Hematopoietic multipotent progenitor cell treated with erythropoietin and hydrocortisone succinate and interleukin-3 and kit ligand, for 8 days (in vitro differentiated cells): ENCODE measurements at places on chromosomes 6 and 20.

DNA sequence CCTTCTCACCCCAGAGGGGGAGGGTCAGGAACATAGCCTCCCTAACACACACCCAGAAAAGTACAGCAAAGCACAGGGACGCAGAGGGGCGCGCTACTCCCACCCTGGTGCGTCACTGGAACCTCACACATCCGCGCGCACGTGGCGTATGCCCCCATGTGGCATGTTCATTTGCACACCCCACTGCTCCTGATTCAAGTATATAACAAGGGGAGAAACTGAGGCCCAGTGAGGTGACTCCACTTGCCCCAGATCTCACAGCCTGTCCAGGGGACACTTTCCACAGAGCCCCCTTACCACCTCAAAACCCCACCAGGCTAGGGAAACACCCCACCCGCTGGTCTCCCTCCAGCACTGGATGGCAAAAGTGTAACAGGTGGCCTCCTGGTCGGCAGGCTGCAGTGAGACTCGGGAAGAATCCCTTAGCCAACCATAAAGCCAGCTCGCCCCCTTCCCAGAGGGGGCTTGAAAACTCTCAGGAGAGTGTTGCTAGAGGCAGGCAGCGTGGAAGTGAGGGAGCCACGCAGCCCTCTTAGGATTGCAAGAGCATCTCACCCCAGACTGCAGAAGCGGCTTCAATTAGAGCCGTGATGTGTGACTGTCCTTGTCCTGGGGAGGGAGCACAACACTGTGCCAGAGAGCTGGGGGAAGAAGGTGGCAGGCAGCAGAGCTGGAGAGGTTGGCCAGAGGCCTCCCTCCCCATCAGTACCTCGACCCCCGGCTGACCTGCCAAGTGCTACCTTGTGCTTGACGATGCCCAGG lies at the start of gene GRM4:
TSS of gene GRM4 (minus strand) at position 67 of the 762 bp plus-strand sequence. CDS start 12,591 bp downstream, outside the sequence.
- no peak for DNase-seq

DNA sequence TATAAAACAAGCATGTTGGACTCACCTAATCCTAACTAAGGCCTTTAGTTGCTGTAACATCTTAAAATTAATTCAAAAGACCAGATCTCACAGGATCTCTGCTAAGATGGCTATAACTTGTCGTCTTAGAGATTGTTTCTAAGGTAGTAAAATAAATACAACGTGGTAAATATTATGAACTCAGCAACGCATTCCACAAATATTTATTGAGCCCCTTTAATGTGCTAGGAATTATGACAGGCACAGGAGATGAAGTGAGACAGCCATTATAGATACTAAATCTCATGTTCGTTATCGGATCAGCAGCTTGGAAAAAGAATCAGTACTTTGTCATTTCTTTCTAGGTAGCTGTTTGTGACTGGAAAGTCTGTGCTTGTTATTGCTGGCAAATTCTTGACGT lies 20.9 kb upstream of the MCM3 start:
- DNase-seq = no peak

DNA sequence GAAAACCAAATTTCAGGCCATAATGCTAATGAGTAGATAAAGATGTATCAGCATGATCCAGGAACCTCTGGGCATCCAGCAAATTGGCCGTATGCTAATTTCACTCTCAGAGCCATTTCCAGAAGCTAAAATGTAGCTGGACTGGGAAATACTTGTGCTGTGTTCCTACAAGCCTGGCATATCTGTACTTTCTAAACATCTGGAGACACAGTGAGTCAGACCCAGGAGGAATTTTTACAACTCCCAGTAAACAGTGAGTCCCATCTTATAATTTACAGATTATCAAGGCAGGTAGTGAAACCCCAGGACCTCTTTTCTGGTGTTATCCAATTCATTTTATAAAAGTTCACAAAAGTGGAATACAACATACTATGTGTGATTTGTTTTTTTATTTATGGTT lies 683.0 kb upstream of the ADGRB3 start:
- no peak for DNase-seq

DNA sequence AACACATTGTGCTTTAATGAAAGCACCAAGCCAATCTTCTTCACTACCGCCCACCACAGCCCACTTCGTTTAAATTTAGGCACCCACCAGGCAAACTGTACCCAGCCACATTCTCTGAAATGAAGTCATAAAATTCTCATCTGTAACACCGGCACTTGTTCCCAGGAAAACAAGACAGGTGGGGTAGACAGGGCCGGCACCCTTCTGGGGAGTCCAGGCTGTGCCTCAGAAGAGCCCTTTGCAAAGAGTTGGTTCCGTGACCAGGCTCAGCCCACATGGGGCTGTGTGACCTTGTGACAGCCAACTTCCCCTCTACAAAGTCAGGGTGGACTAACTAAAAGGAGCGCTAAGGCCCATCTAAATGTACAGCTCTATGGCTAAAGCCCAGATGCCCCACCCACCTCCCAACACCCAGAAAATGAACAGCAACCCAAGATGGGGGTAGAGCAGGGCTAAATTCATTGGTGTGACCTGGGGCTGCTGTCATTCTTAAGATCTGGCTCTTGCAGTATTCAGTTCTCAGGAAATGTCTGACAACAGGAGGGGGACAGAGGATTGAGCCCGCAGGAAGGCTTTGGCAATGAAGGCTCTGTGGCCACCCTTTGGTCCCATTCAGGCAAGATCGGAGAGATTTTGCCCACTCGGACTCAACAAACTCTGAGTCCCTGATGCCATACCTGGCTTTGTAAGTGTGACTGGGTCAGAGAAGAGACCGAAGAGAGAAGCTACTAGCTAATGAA lies 56.7 kb downstream of the TRERF1 start:
- DNase-seq = no peak

- DNase-seq = no peak
These were observed 4.4 kb upstream of the FAM209A start for GRCh38 chr20:56520180-56520579.

GRCh38 chr6:136108361-136108945 lies 141.7 kb downstream of the MTFR2 start:
- no peak for DNase-seq
